Activated T-cell treated with anti-CD3 and anti-CD28 coated beads, Interleukin-2, amount 50 U/mL, for 4 hours (primary cell): ENCODE measurements at places on chromosomes 4 and X. TPM values are rescaled to one million over a fixed set of nuclear protein-coding genes. Genes with fewer than 3 reads are reported as not detected.
A peak's percentile ranks its signal among the peaks of the same experiment; 100 is the strongest.

- DNase-seq = no peak
These were observed 43.1 kb downstream of the CXXC4 start for GRCh38 chr4:104451573-104451972.

- no peak for DNase-seq
These were observed at the start of gene VEGFC for GRCh38 chr4:176792326-176793059. TSS of gene VEGFC (minus strand) at chr4:176792922. CDS start at chr4:176792311, 611 bp downstream.

GRCh38 chr4:5783486-5783885 lies 72.5 kb downstream of the EVC start:
- no peak for DNase-seq

- DNase-seq = no peak
These were observed 201.7 kb upstream of the AFF2 start for GRCh38 chrX:148298737-148299136.

DNA sequence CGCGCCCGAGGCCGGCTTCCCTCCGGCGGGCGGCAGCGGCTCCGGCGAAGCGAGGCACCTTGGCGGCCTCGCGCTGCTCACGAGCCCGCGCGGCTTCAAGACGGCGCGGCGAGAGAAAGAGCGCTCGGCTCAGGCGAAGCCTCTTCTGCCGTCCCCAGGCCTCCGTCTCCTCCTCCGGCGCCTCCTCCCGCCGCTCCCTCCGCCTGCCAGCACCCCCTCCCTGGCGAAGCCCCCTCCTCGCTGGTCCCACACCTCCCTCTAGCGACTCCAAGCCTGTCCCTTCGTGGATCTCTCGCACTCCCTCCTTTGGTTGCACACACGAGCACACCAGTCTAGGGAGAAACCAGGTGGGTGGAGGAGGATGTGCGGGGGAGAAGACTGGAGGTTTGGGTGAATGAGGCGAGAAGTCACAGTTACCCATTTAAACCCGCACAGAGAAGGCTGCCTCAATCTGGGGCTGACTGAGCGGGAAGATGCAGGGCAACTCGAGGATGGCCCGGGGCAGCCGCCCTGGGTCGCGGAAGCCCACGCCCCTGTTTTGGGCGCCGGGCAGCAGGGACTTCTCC lies at the start of gene CAMK2D:
Gene CAMK2D, minus strand, starts transcription at position 119 of the 566 bp plus-strand sequence. CDS start 670 bp downstream, outside the sequence.
- peak; percentile 88 for DNase-seq

DNA sequence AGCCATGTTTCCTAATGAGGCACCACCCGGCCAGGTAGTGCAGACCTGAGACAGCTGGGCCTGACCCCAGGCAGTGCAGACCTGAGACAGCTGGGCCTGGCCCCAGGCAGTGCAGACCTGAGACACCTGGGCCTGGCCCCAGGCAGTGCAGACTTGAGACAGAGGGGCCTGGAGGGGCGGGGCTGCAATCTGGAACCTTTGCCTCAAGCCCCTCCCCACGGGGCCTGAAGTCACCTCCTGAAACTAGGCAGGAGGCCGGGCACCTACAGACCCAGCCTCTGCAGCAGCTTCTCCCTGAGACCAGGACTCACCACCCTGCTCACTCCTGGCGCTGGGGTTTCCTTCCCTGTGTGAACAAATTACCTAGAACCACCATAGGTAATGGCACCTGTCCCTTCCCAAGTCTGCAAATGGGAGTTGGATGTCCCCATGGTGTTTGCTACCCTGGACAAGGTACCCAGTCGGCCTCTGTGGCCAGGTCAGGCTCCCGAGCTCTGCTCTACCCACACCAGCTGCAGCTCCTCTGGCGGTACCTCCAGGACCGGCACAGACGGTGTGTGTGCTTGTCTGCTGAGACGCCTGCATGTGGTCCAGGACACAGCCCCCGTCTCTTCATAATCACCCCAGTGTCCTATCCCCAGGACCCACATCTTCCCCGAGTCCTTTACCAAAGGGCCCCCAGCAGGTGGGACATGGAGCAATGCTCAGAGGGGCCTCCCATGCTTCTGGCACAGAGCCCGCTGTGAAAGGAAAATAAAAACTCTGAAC lies 53.1 kb upstream of the C4orf50 start:
- no peak for DNase-seq

- DNase-seq = no peak
These were observed 33.9 kb upstream of the BMP2K start for GRCh38 chr4:78742300-78742699.

- DNase-seq = no peak
These were observed 268.8 kb upstream of the SMIM31 start for GRCh38 chr4:164485136-164485535.

DNA sequence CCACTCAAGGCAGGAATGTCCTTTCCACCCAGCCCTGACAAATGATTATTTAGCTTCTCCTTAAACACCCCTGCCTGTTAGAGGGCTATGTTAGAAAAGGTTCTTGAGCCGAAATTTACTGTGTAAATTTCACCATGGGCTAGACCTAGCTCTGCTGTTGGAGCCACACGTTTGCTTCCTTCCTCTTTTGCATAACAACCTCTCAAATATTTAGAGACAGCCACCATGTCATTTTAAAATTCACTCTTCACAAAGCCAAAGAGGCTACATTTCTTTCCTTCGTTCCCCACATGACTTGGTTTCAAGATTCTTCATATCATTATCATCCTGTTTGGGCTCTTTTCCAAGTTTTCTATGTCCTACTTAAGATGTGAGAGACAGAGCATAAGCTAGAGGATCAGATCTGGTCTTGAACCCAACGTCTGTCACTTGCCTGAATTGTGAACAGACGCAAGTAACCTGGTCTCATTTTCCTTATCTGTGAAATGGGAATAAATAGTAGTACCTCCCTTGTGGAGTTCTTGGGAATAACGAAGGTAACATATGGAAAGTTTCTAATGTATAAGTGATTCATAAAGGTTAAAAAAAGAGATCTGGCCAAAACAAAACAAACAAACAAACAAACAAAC lies 6.7 kb downstream of the DOCK11 start:
- DNase-seq = no peak

- no peak for DNase-seq
These were observed 135.1 kb downstream of the ARHGAP6 start for GRCh38 chrX:11530621-11531020.

- DNase-seq = no peak
These were observed 41.8 kb downstream of the SULT1E1 start for GRCh38 chr4:69818060-69818639.

DNA sequence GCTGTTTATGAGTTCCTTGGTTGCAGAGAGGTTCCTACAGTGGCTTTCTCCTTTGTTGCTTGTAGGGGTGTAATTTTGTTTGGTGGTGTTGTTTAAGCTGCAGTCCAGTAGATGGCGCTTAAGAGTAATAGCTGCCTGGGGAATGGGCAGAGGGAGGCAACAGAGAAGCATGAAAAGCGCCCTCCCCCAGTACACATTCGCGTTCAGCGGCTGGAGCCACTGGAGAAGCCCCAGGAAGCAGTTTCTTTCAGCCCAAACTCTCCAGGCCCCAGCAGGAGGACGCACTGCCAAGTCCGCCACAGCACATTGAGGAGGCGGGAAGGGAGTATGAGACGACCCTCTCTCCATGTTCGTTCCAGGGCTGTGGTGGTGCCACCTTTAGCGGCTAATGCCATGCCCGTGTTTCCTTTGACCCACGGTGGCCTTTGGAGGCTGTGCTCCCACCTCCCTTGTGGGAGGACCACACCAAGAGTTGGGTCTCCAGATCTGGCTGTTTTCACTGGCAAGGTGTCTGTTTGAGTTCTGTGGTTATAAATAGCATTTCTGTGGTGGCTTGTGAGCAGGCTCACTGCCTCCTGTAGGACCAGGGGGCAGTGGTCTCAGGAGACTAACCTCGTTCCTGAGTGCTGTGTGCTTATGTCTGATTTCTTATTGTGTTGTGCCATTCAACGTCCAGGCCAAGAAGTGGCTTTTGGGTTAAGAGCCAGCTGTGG lies 252.3 kb downstream of the ARHGAP10 start:
- DNase-seq = no peak

- no peak for DNase-seq
These were observed 104.2 kb downstream of the FAM47B start for GRCh38 chrX:35046660-35047296.

- no peak for DNase-seq
These were observed 47.7 kb upstream of the MGST2 start for GRCh38 chr4:139617702-139618490.

Gene FABP2
- not detected for total RNA-seq

Gene C4orf36
- total RNA-seq = not detected

Gene USP17L28
- total RNA-seq = not detected

Gene NXF2
- not detected for total RNA-seq

Gene FRMPD3
- total RNA-seq = not detected

Gene BGN
- total RNA-seq = 0.30 TPM

Gene CLDN22
- total RNA-seq = not detected

Gene IKBKG
- 44.3 TPM for total RNA-seq

Gene ANKRD37
- total RNA-seq = 20.3 TPM

Gene ADAMTS3
- total RNA-seq = 0.18 TPM

Gene RNF128
- total RNA-seq = not detected

Gene SLITRK4
- total RNA-seq = not detected
